SJCRH30 (cell line): ENCODE measurements at places on chromosomes 7 and 10.
A peak's percentile ranks its signal among the peaks of the same experiment; 100 is the strongest.

DNA sequence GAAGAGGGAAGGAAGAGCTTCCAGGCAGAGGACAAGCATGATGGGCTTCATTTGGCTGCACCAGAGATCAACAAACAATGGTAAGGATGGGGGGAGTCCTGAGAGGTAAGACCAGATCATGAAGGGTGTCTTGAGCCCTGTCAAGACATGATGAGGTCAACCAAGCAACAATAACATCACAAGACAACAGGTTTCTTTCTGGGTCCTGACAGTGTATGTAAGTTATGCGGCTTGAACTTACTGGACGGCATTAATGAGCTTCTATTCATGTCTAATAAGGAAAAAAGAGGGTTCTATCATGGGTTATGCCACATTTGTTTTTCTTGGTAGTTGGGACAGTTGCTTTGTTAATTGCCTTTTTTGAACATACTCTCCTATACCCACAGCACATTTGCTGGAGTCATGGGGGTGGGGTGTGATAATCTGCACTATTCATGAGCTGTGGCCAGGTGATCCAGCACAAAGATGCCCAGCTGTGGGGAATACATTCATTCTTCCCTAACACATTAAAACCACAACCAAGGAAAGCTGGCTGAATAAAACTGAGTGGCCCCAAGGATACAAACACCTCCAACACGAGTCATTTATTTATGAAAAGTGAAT is 168.8 kb upstream of the KLF14 start:
- no peak overlapping the region for H3K4me3 ChIP-seq
- DNase-seq, result no peak
- H3K27ac ChIP-seq, result no peak overlapping the region
- no peaks in the 10 kb centered on the region for H3K27me3 ChIP-seq
- peaks cover 10% of the 10 kb centered on the region for H3K4me1 ChIP-seq

DNA sequence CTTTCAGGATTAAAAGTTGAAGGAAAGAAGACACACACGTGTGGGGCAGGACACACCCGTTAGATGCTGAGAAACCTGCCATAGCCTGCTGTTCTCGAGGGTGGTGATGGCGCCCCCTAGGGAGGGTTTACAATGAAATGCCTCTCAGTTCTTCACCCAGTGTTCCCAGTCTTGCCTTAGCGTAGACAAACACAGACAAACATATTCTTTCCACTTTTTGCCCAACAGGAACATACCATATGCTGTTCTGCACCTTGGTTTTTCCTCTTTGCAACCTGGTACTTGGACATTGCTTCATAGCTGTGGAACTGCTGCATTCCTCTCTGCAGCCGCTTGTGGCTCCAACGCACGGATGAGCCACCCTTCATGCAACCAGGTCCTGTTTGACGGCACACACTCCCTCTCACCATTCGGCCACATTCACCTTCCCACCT is 23.3 kb upstream of the HSPA12A start:
- H3K36me3 ChIP-seq, result no peaks in the 10 kb centered on the region
- no peak overlapping the region for H3K4me3 ChIP-seq
- H3K4me1 ChIP-seq, result no peaks in the 10 kb centered on the region
- DNase-seq, result peak; percentile 51
- H3K27ac ChIP-seq, result no peak overlapping the region
- no peaks in the 10 kb centered on the region for H3K27me3 ChIP-seq

DNA sequence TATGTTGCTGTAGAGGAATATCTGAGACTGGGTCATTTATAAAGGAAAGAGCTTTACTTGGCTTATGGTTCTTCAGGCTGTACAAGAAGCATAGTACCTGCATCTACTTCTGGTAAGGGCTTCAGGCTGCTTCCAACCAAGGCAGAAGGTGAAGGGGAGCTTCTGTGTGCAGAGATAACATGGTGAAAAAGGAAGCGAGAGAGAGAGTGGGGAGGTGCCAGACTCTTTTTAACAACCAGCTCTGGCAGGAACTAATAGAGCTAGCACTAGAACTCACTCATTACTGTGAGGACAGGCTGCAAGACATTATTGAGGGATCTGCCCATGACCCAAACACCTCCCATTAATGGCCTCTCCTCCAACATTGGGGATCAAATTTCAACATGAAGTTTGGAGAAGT is 94.5 kb downstream of the KIF20B start:
- no peaks in the 10 kb centered on the region for H3K27me3 ChIP-seq
- DNase-seq, result no peak
- no peaks in the 10 kb centered on the region for H3K36me3 ChIP-seq
- no peak overlapping the region for H3K27ac ChIP-seq
- no peaks in the 10 kb centered on the region for H3K4me1 ChIP-seq

- DNase-seq, result no peak
- H3K4me3 ChIP-seq, result no peak overlapping the region
- no peaks in the 10 kb centered on the region for H3K4me1 ChIP-seq
- H3K27ac ChIP-seq, result no peak overlapping the region
Observed at GRCh38 chr10:108362961-108363360, 1198.5 kb upstream of the SORCS1 start.
